ENCODE measurements at places on chromosomes 6 and 20. TPM values are rescaled to one million over a fixed set of nuclear protein-coding genes. Genes with fewer than 3 reads are reported as not detected.

DNA sequence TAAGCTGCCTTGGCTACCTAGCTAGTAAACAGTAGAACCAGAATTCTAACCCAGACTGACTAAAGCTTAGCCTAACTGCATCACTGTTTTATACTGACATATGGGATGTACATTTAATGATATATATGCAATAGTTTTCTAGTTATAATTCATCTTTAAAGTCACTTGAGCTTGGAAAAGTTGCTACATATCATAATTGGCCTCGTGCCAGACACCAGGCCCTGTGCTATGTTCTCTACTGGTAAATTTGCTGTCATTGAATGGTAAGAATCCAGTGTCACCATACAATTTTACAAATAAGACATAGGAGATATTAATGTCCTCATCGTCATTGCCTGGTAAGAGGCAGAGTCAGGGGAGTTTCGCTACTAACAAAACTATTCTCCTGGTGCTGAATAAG lies 396.8 kb downstream of the CDKAL1 start:
- no peak for DNase-seq

- DNase-seq = no peak
These were observed 66.4 kb downstream of the PLEKHG1 start for GRCh38 chr6:150666071-150666470.

DNA sequence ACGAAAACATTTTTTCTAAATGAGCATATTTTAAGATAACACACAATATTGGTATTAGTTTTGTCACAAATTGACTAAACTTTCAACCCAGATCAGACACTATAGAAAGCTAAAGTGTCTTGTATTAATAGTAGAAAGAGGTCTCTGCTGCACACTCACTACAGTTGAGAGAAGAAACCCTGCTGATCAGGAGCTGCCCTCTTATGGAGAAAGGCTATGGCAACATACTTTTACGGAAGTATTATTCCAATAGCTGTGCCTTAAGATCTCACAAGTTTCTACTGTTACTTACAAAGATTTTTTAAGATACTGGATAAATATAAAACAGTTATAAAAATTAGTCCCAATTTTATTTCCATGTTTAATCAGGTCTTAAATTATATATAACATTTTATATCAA lies 155.7 kb downstream of the RIMS1 start:
- DNase-seq = no peak

DNA sequence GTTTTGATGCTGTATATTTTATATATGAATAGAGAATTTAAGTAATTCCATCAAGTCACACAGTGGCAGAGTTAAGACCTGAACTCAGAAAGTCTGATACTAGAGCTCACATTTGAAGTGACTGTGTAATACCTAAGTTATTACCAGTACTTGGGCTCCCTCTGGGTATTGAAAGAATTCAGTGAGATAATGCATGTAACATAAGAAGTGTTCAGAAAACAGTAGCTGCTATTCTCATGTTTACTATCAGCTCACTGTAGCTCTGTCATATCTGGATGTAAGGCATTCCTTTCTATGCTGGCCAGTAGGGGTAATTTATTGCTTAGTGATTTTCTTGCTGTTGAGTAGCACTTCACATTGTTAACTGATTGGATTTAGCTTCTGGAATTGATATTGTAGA lies 44.6 kb downstream of the NKX2-4 start:
- DNase-seq = no peak

DNA sequence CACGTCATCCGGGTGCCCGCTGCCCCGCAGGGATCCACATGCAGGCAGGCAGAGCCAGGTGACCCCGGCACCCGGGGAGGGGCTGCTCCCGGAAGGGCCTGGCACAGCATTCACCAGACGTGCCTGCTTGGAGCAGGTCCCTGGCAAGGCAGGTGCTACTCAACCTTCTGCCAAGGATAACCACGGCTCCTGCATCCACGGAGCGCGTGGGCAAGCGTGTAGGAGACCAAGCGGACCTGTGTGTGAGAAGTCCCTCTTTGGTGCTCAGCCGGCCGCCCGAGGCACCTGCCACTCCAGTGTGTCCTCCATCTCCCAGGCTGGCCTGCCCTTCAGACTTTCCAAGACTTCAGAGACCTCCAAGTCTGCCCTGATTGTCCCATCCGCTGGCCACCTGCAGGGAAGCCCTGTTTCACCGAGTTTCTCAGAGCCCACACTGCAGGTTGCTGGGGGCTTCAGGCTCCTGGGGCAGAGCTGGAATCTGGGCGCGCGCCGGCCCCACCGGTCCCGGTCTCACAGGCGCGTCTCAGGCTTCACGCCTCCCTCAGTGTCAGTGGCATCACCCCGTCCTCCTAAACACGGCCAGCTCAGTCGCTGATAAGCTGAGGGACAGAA lies 124.3 kb downstream of the DLL1 start:
- DNase-seq = no peak

DNA sequence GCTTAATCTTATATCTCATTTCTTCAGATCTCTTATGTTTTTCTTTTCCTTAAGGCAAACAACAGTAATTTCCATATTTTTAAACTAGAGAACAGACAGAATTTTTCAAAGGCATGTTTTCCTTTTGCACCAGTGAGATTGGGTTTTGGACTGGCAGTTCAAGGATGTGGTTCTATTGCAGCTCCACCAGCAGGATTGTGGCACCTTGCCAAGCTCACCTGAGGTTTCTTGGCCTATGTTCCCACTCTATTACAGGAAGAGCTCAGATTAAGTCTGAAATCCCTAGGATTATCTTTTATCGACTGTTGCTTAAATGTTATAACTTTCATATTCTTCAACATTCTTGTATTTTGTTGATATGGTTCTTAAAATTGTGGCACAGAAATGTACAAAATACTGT lies 218.9 kb downstream of the PLCB4 start:
- DNase-seq = no peak

DNA sequence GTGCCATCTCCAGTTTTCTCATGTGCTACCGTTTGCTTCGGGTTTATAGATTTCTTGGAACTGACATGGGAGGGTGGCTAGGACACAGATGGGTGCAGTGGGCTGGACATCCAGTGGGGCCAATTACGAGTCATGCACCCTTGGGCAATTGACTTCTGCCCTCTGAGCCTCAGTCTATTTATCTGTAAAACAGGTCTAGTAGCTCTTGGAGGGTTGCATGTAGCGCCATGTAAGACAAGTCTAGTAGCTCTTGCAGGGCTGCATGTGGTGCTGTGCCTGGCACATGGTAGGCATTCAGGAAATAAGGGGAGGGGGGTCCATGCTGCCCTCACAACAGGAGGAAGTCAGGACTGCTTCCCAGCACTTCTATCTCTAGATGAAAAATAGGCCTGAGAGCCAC lies 15.3 kb downstream of the PMEPA1 start:
- no peak for DNase-seq

The SLC22A3 gene
- not detected for total RNA-seq

The HLA-DPA1 gene
- total RNA-seq = 24.4 TPM
